ENCODE measurements at places on chromosomes 7 and 10. TPM values are rescaled to one million over a fixed set of nuclear protein-coding genes. Genes with fewer than 3 reads are reported as not detected.

- DNase-seq, result peak; percentile 36
Measured at GRCh38 chr10:84590327-84591193, 262.2 kb downstream of the CCSER2 start.

DNA sequence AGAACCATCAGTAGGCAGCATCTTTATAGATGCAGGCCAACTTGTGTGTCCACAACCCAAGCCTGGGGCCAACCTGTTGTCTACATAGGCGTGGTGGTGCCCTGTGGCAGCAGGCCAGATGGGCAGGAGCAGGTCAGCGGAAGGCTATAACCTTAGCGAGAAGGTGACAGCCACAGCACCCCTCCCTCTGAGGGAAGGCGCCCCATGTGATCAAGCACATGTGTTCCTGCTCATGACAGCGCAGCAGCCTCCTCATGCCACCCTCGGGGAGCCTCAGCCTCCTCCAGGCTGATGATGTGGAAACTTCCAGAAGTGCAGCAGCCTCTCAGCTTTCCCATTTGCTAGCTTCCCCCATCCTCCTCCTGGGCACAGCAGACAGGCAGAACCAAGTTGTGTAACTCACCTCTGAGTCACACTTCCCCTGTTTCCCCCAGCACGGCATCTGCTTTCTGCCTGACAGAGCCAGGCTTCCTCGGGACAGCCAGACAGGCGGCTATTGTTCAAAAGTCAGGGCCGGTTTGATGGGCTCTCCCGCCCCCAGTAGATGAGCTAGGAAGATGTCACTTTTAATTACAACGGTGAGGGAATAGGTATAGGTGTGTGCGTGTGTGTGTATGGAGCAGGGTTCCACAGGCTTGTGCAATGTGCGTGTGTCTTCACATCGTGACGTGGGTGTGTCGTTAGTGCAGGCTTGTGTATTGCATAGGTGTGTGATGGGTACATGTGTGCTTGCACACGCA is 312.0 kb upstream of the ZMIZ1 start:
- DNase-seq, result peak; percentile 50

PNLIPRP2 gene
- not detected for total RNA-seq

GRCh38 chr10:47113907-47114500 is 186.0 kb upstream of the GDF10 start:
- no peak for DNase-seq

- DNase-seq, result peak; percentile 79
Measured at GRCh38 chr7:95916573-95917297, 144.4 kb downstream of the DYNC1I1 start.

- DNase-seq, result no peak
Measured at GRCh38 chr10:102945962-102946361, 27.9 kb downstream of the CNNM2 start.

CDC14C gene
- total RNA-seq, result not detected

GRCh38 chr10:35493196-35494118 is 111.7 kb upstream of the GJD4 start:
- DNase-seq, result peak; percentile 38

DNA sequence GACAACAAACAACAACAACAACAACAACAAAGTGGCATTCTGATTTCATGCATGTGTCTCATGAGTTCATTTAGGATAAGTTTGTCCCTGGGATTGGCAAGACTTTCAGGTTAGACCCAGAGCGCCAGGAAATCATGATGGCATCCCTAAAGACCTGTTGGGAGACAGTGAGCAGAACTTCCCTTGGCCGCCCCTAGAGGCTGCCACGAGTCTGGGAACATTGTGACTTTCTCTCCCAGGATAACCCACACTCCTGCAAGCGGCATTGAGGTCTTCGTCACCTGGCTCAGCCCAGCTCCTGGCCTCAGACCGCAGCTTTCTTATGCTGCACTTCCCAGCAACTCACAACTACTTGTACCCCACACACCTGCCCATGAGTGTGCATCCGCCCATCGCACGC is 80.5 kb upstream of the RNF32 start:
- DNase-seq, result no peak
